ENCODE measurements at places on chromosomes 12 and 14.

DNA sequence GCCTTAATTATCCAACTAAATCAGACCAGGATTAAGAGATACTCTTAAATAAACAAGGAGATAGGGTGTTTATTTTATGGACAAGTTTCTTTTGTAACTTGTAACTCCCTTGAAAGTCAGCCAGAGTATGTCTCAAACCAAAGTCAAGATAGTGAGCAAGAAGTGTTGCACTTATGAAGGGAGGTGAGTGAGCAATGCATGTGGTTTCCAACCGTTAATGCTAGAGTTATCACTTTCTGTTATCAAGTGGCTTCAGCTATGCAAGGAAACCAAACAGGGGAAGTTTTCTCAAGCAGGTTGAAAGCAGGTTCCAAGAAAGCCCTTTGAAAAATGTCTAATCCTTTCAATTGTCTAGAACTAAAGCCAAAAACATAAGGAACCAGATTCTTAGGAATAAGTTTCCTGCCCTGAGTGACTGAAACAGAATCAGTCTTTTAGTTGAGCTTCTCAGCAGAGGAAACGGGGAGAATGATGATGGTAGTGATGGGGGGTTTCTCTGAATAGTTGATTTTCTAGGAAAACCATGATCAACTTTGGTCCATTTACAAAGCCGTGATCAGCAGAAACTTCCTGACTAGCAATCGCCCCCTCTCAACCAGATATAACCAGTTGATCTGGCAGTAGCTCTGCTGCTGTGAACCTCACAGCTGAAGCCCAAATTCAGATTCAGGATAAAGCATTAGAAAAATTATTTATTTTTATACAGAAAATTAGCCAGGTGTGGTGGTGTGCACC, 128.4 kb downstream of the DAD1 start:
- DNase-seq = no peak

DNA sequence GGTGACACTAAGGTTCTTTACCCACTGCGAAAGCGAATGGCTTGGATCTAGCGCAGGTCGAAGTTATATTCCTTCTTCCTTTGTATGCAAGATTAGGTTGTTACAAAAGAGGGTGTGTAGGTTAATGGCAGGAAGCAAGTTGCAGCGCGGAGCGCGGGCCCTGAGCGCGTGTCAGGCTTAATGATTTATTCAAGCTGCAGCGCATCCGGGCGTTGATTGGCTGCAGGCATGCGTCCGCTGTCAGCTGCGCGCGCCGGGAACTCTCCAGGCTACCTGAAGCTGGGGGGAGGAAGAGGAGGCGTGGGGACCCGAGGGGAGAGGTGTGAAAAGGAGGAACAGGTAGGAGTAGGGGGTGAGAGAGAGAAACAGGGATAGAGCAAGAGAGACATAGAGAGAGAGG, 7.4 kb downstream of the ASCL1 start:
- DNase-seq = no peak

GRCh38 chr12:49231878-49232655, 32.8 kb upstream of the TUBA1C start:
- DNase-seq = no peak

DNA sequence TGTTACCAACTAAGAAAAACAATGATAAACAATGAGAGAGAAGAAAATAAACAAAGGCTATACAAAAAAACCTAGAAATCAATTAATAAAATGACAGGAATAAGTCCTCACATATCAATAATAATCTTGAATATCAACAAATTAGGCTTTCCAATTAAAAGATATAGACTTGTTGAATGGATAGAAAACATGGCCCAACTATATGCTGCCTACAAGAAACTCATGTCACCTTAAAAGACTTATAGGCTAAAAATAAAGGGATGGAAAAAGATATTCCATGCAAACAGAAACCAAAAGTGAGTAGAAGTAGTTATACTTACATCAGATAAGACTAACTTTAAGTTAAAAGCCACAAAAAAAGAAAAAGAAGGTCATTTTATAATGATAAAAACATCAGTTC, 183.9 kb downstream of the MYRFL start:
- no peak for DNase-seq

GRCh38 chr12:14853961-14854360, 10.6 kb upstream of the ART4 start:
- DNase-seq = no peak

DNA sequence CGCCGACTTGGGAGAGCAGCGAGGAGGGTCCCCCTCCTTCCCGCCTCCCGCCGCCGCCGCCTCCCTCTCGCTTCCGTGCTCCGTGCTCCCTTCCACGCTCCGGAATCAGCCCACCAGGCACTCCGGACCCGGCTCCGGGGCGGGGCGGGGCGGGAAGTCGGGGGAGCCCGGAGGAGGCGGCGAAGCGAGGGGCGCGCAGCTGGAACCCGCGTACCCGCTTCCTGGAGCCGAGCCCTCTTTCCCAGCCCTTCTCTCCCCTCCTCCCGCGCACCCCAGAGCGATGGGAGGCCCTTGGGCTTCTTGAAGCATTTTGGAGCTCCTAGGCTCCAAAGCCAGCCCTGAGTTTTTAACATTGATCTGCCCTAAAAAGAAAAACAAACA, at the start of gene SYNDIG1L:
Gene SYNDIG1L, minus strand, starts transcription at position 9 of the 381 bp plus-strand sequence. CDS start 16,466 bp downstream, outside the sequence.
- DNase-seq = no peak

DNA sequence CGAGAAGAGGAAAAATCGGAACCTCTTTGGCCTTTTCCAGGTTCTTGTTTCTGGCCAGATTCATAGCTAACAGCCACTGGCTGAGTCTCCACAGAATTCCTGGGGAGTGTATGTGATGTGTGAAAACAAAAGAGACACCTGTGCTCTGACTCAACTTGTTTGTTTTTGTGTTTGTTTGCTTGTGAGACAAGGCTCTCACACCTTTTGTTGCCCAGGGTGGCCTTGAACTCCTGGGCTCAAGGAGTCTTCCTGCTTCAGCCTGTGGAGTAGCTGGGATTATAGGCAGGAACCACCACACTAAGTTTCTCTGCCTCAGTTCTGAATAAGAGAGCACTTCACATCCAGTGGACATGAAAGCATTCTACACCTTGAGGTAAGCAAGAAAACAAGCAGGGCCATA, 22.7 kb downstream of the MFAP5 start:
- no peak for DNase-seq

- no peak for DNase-seq
Measured at GRCh38 chr12:111768159-111768895, 1.6 kb downstream of the ALDH2 start.

GRCh38 chr12:15244341-15244740, 23.1 kb upstream of the RERG start:
- no peak for DNase-seq

DNA sequence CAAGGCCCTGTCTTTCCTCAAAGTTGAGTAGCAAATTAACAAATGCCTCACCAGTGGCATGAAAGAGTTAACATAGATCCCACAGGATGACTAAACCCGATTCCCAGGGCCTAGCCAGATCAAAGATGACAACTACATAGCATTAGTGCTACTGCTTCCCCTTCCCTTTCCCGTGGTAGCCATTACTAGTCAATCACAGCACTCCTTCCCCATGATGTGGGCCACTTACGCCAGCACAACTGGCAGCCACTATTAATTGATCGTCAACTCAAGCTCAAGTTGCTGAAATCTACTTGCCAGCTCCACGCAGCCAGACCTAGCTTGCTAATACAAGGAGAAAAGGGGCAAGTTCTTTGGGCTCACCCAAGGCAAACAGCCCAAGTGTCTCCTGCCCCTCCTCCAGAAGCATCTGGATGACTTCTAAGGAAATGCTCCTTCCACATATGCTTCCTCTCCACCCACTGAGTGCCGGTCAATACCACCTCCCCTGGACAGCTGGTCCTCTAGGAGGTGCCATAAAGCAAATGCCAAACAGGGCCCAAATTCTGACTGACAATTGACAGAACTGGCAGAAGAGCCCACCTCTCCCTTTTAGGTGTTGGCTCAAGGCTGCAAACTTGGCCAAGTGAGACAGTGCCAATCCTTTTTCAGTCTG, 72.6 kb downstream of the NUAK1 start:
- DNase-seq = no peak

GRCh38 chr12:83179999-83180398, 493.3 kb downstream of the TMTC2 start:
- no peak for DNase-seq

GRCh38 chr14:95227279-95227860, 70.0 kb upstream of the DICER1 start:
- DNase-seq = peak; percentile 63

GRCh38 chr14:95543021-95543420, 8.2 kb downstream of the GLRX5 start:
- no peak for DNase-seq

- DNase-seq = no peak
Measured at GRCh38 chr12:51871918-51872688, 15.8 kb upstream of the ANKRD33 start.

DNA sequence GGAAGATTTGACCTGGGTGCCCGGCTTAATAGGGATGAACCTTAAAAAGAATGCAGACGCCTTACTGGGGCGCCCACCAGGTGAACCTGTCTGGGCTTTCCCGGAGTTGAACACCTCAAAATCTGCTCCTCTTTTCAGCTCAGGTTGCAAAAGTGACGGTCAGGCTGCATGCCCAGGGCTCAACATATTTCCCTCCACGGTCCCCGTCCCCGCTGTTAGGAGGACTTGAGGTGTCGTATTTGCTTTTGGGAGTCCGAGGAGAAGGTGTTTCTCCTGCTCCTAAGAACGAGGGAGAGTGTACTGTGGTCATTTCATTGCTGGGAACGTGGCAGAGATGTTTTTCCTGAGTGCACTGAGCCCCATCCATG, 1.2 kb downstream of the DLK1 start:
- DNase-seq = no peak

GRCh38 chr12:5260591-5261086, 171.3 kb upstream of the NTF3 start:
- no peak for DNase-seq

- no peak for DNase-seq
Measured at GRCh38 chr12:120538281-120539156, 4.4 kb downstream of the RNF10 start.

GRCh38 chr14:21860172-21860571, 186.6 kb upstream of the OR4E1 start:
- DNase-seq = no peak

DNA sequence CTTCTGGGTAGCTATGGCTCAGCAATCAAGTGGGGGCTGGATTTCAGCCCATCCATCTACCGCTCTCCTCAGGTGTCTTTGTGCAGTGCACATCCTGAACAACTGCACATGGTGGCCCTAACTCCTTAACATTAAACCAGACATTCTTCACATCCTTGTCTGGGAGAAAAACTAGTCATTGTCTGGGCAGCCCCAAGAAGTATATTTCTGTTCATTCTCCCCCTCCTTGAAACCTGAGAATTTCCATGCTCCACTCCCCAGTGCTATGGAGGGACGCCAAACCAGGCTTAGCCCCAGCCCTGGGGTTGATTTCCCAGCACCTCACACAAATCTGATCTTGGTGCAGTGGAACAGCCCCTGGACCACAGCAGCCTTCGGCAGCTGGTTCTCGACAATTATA, 13.4 kb downstream of the MYL2 start:
- no peak for DNase-seq

DNA sequence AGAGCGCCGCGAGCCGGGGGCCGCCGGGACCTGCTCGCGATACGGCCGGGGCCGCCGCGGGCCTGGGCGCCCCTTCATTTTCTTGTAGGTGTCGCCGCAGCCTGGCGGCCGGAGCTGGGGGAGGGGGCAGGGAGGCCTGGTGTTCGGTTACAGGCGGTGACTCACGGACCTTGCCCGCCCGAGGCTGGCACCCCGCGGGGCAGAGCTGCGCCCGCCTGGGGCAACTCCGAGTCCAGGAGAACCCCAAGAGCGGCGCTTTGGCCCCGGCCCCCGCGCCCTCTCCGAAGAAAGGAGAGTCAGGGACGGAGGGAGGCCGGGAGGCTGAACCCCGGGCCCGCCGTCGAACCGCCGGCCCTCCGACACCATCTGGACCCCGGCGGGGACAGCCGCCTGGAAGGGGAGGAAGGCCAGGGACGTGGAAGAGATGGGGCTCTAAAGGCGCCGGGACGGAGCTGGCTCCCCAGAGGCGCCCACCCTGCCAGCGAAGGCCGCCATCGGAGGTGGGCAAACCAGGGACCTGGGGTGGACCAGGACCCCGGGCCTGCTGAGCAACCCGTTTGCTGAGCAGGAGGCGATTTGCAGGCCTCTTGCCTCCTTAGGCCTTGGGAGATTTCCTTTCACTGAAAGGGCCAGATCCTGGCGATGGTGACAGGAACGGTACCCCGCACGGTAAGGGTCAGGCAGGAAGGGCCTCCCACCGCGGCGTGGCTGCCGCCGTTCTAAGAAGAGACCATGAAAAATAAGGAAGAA, 843 bp upstream of the NUAK1 start:
- peak; percentile 67 for DNase-seq

DNA sequence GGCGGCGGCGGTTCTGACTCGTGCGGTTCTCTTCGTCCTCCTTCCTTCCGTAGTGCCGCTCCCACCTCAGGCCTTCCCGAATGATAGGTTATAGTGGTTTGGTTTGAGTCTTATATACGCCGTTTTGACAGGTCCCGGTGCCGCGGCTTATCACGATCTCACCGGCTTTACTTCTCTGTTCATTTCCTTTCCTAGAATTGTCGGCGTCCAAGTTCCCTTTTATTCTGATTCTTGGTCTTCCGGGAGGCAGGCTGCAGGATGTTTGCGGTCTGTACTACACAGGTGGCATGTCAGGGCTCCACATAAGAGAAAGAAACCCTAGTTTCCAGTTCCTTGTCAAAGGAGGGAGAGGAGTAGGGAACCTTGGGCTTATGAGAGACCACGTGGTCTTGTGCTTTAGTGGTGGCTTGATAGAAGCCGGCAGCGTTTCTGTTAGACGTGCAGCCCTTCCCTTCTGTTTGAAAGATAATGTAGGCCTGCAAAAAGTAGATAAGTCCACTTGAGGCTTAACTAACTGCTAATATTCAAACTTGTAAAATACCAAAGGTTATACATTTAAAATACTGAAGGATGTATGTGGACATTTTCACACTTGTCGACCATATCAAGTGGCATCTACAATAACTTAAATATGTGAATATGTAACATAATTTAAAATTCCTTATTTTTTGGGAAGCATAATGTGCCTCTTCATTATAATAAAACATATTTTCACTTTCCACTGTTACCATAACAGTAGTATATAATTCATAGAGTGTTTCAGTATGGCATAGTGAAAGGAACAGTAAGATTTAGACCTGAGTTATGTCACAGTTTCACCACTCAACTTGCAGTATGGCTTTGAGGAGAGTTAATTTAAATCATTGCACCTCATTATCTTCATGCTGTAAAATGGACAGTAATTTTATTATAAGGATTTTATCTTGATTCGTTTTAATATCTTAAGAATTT, 804 bp downstream of the USP15 start:
- DNase-seq = peak; percentile 19

- DNase-seq = no peak
Measured at GRCh38 chr14:31936115-31936514, 141.0 kb upstream of the ARHGAP5 start.

GRCh38 chr14:56590535-56590960, 10.9 kb downstream of the TMEM260 start:
- no peak for DNase-seq

DNA sequence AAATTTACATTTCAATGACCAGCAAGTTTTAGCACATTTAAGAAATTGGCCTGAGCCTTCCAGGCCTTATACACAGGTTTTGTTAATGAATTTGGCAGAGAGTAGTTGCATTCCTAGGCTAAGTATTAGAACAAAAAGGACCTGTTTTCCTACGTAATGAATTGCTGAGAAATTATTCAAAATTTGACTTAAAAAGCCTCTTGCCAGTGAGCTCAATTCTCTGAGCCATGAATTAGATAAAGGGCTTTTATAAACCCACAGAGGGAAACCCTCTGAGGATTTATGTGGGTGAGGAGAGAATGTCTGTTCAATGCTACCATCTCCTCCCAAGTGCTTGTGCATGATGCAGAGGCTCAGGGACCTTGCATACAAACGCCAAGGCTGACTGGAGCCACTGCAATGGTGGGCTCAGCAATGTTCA, 94.5 kb upstream of the PELI2 start:
- no peak for DNase-seq
